ENCODE measurements at places on chromosomes 4 and X.

DNA sequence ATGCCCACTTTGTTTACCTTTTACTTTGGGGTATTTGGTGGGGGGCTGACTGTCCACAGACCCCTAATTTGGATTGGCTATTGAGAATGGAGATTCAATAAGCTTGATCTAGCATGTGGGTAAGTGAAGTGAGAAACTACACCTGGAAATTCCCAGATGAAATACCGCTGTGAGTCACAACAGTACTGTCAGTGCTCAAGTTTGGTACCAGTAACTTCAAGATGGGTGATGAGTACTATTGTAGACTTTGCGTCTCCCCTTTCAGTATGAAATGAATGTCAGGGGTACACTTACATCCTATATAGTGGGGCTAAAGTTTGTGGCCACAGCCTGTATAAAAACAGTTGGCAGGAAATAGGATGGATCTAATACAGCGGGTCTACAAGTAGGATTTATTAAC is 33.3 kb downstream of the HMGN5 start:
- no peak for DNase-seq

GRCh38 chr4:165953181-165953580 is 80.1 kb downstream of the TLL1 start:
- no peak for DNase-seq

- no peak for DNase-seq
These were observed 149.6 kb downstream of the RAPGEF2 start for GRCh38 chr4:159252491-159252890.

DNA sequence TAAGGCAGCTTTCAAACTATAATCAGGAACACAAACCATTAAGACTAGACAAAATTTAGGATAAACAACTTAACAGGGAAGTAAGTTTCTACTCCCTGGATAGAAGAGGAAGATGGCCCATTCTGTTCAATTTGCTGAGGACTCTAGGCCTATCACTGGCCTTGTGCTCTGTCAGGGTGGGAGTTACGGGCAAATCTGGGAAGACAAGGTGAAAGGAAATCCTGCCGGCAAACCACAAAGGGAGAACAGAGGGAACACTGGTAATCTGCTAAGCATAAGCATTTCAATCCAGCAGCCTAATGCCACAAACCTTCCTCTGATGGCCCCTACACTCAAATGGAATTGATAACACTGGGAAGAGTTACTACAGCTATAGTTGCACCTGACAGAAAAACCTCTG is 8.3 kb downstream of the GPR82 start:
- DNase-seq: no peak

DNA sequence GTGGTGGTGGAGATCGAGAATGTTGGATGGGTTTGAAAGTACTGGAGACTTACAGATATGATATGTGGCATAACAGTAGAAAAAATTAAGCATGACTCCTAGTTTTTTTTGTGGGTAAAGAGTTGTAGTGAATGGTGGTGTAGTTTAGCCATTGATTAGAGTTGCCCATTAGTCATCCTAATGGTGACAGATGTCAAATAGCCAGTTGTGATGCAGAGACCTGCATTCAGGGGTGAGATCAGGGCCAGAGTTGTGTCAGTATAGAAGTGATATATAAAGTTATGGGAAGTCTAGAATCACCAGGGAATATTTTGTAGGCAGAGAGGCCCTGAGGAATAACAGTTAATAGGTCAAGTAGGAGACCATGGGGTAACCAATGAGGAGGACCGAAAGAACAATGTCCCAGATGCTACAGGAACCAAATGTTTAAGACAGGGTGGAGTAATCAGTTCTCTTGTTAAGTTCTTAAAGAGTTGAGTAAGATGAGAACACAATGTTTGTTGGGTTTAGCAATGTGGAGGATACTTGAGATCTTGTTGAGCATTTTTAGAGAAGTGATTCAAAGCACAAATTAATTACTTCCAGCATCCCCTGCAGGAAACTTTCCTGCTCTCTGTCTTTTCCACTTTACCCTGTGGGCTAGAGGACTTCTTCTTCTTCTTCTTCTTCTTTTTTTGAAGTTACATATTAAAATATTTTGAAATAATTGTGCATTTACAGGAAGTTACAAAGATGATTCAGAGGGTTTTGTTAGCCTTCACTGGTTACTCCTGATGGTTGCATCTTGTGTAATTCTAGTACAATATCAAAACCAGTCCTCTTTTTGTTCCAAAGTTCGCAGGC is 13.3 kb downstream of the SGMS2 start:
- DNase-seq: no peak

- no peak for DNase-seq
These were observed 27.4 kb upstream of the SPON2 start for GRCh38 chr4:1199556-1200331.

DNA sequence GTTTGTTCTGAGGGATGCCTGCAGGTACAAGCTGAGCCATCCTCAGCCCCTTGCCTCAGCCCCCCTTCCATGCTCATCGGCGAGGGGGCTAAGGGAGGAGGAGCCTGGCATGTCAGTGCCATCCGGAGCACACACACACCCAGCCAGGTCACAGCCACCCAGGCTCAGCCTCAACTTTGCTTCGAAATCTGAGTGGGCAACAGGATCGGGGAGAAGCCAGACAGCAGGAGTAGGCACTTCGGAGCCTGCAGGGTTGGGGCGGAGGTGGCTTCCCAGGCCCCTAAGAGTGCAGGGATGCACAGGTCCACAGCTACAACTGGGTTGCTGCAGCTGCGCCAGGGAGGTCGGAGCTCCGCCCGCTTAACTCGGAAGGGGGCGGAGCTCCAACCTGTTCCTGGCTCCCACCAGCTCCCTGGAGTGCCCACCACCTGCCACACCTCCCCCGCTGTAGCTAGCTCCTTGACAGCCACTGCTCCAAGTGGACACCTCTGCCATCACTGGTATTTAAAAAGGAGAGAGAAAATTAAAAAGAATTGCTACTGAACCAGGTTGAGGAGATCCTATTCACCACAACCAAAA is 192.9 kb upstream of the GALNT7 start:
- no peak for DNase-seq

DNA sequence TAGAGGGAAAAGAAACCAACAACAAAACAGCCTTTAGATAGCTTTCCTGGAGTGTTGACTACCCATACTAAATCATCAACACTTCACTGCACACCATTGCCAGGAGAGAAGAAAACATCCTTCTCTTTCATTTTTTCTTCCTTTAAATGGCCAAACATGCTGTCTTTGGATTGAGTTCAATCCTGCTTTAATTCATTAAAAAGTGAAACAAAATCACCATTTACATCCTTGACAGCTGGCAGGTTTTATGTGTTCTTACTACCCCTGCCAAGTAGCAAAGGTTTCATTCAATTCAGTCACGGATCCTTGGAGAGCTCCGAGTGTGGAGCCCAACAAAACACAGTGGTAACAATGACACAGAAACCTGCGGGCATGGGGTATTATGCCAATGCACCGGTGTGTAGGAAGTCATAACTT is 568.3 kb downstream of the ANKRD50 start:
- DNase-seq: no peak

DNA sequence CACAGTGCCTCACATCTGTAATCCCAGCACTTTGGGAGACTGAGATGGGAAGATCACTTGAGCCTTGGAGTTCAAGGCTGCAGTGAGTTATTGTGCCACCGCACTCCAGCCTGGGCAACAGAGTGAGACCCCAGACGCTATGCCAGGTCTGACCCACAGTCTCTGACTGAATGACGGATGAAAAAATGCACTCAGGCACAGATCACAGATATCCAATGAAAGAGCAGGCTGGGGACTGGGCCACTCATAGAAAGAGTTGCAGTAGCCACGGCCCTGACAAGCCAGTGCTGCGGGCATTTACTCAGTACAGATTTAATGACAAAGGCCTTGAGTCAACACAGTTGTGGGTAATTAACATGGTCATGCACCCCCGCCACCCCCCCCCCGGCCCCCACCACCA is 22.7 kb downstream of the NUDT6 start:
- DNase-seq: no peak

- DNase-seq: no peak
These were observed 21.1 kb upstream of the USP38 start for GRCh38 chr4:143163614-143164013.

- DNase-seq: no peak
These were observed 35.3 kb upstream of the GPM6B start for GRCh38 chrX:13852001-13852695.

GRCh38 chrX:68175562-68175961 is 257.7 kb downstream of the OPHN1 start:
- no peak for DNase-seq

- no peak for DNase-seq
These were observed 75.9 kb upstream of the LEF1 start for GRCh38 chr4:108244606-108245005.

GRCh38 chrX:23887451-23887850 is 20.3 kb downstream of the APOO start:
- DNase-seq: no peak

DNA sequence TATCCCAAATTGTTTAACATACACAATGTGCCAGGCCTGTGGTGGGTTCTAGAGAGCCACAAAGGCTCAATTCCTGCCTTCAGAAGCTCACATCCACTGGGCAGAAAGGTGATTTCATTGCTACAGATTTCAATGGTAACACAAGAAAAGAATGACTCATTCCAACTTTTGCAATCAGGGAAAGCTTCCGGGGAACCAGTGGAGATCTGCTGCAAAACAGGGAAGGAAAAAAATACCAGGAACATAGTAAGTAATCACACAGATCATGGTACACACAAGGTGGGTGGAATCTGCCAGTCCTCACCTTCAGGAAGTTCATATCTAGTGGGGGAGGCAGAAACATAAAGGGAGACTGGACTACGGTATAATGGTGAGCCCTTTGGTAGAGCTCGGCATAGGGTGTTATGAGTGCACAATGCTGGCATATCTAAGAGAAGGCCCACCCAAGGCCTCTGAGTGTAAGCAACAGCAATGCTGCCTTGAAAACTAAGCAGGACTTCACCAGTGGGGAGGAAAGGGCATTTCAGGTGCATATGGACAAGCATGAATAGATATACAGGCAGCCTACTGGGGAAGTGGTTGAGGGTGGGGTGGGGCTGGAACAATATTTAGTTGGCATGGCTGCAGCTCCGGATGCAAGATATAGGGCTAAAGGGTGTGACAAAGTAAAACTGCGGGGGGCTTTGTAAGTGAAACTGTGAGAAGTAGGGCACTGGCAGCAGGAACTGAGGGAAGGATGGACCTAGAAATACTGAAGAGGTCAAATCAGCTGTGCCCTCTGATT is 24.2 kb downstream of the GPRIN3 start:
- no peak for DNase-seq

DNA sequence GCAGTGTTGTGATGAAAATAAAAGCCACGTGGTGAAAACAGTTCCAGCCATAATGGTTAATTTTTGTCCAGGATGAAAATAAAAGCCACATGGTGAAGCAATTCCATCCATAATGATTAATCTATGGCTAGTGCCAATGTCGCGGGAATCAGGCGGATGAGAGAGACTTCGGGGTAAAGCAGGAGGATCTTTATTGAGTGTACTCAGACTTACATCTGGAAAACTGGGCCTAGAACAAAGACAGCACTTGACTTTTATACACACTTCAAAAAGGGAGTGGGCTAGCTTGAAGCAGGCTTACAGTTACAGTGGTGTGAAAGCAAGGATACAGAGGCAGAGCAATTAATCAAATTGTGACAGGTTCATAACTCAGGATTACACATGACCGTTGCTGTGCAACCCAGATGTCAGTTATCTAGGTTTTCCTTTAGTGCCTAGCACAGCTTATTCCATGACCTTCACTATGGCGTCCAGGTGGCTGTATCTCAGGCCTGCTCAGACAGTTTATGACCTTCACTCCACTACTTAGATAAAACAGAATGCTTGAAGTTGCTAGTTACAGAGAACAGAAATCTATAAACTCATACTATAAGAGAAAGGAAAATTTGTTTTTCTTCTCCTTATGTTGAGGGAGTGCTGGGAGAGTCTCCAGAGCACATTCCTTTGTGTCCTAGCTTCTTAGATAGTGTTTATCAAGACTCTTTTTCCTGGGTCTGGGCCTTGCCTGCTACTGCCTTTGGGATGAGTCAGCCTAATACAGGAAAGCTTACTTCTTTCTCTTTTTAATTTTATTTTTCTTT is 5.9 kb upstream of the PLA2G12A start:
- DNase-seq: no peak

- no peak for DNase-seq
These were observed 32.1 kb upstream of the VEGFC start for GRCh38 chr4:176824645-176825366.

GRCh38 chr4:95377366-95377900 is 171.3 kb downstream of the UNC5C start:
- no peak for DNase-seq

DNA sequence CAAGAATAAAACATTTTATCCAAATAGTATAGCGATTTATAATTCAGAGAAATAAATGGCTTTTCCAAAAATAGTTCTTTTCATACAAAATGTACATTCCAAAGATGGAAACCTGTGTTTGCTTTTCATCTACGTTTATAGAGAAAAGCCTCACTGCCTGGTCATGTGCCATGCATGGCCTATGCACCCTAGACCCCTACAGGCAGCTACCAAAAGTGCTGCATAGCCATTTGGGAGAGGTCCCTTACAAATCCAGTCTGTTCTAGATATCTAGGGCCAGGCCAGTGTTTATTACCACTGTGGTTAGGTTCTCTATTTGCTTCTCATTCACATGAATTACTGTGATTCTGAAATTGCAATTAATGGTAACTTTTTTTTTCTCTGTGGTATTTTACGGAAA is 17.2 kb downstream of the HMGB2 start:
- no peak for DNase-seq

DNA sequence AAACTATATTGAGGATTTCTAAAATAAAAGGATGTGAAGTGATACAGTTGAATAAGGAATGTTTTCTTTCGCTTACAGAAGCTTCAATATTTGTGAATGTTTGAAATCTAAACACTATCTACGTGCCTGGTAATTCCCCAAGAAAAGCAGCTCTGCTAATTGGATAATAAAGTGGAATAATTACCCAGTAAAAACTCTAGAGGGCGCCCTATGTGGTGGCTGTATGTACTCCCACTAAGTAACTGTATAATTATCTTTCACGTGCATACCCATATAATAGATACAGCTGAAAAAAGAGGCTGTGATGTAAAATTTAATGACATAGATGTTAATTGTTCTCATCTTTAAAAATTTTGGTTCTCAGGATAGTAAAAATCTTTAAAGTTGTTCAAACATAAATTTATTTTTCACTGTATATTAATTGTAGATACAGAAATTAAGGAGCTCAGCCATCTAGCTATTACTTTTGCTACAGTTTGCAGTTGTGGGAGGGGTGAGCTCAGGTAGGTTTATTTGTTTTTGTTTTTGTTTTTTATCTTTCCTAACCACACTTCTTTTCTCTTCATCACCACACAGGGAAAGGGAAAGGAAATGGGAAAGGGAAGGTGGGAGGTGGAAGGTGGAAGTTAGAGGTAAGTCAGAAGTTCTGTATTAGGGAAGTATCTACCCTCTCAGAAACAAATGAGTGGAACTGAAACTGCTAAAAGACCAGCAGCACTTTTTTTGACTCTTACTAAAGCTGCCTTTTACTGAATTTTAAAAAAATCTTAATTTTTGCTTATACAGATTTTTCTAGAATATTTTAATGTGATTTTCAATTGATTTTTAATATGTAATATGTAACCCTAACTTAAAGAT is 151.7 kb upstream of the RPS6KA6 start:
- no peak for DNase-seq
